ENCODE measurements at places on chromosomes 2 and 18.

GRCh38 chr2:42296226-42296625, 64.8 kb downstream of the COX7A2L start:
- no peak for ATAC-seq

GRCh38 chr2:146147448-146148012, 1627.6 kb upstream of the ZEB2 start:
- ATAC-seq: no peak

DNA sequence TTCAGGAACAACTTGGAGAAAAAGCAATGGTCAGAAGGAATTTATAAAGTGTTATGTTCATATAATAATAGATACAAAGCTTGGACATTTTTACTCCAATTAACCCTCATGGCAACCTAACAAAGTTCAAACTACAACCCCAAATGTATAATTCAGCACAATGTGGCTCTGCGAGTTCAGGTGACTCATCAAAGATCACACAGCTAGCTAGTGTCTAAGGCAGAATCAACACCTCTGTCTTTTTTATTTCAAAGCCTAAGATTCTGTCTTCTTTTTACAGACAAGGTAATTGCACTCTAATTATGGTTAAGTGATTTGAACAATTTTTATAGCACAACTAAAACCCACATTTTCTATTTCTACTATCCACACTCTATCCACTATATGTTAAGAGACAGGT, 90.5 kb downstream of the CHST9 start:
- ATAC-seq: no peak

GRCh38 chr18:12597760-12598159, 60.1 kb downstream of the SPIRE1 start:
- ATAC-seq: no peak

- no peak for ATAC-seq
Observed at GRCh38 chr2:71048096-71048495, 20.4 kb upstream of the NAGK start.

GRCh38 chr2:150142561-150142960, 344.9 kb downstream of the RND3 start:
- no peak for ATAC-seq

DNA sequence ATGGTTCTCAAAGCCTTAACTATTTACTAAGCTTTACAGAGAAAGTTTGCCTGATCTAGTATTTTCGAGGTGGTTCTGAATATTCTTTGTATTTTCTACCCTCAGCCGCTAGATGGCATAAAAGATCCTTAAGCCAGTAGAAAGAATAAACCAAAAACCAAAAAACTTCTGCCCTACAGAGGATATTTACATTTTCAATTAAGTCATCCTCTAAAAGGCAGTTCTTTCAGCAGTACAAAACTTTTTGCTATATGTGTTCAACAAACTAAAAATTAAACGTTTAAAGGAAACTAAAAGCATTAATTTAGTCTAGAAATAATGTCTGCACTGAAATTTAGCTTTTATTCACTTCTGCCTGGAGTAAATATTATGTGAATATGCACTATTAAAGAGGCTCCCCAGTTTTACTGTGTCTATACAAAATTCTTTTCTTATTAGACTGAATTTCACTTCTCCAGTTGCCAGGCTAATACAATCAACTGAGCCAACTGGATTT, 297.5 kb downstream of the PIEZO2 start:
- ATAC-seq: no peak

GRCh38 chr2:233974530-233975071, 57.4 kb downstream of the TRPM8 start:
- ATAC-seq: peak; percentile 51

DNA sequence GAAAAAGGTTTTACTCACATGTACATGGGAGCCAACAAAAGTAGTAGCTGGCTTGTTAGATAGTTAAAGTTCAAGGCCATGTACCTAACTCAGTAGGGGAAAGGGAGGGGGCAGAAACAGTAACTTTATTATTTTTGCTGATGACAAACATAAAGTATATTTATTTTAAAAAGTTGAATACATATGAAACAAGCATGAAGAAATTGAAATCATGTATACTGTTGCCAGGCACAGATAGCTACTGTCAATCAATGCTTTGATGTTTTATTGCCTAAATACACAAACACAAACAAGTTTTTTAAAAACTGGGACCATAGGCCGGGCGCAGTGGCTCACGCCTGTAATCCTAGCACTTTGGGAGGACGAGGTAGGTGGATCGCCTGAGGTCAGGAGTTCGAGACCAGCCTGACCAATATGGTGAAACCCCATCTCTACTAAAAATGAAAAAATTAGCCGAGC, 7.6 kb upstream of the PSD4 start:
- no peak for ATAC-seq

GRCh38 chr18:71471963-71472725, 1072.0 kb downstream of the CBLN2 start:
- no peak for ATAC-seq

GRCh38 chr2:213233438-213234330, 50.6 kb upstream of the SPAG16 start:
- no peak for ATAC-seq

GRCh38 chr2:226095058-226095457, 695.5 kb downstream of the NYAP2 start:
- ATAC-seq: no peak

- ATAC-seq: no peak
Observed at GRCh38 chr2:227853204-227853629, 18.2 kb upstream of the DAW1 start.

DNA sequence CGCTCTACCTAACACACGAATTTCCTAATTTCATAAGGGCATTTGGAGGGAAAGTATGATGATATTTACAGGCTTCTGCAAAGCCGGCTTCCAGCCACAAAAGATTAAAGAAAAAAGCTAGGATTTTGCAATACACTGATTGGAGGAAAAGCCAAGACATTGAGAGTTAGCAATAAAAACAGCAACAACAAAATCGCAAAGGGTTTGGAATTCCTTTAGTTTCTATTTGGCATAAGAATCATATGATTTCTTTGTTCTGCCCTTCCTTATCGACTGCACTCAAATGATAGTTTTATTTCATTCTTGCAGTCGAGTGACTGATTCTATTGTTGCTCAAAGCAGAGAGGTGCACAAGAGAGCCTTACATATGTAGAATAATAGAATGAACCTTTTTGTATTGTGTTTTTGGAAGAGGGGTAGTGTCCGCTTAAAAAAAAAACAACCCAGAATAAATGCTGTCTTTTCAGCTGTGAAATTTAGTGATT, 3.9 kb upstream of the ZNF532 start:
- no peak for ATAC-seq

GRCh38 chr2:11705711-11706110, 35.7 kb upstream of the NTSR2 start:
- ATAC-seq: no peak

DNA sequence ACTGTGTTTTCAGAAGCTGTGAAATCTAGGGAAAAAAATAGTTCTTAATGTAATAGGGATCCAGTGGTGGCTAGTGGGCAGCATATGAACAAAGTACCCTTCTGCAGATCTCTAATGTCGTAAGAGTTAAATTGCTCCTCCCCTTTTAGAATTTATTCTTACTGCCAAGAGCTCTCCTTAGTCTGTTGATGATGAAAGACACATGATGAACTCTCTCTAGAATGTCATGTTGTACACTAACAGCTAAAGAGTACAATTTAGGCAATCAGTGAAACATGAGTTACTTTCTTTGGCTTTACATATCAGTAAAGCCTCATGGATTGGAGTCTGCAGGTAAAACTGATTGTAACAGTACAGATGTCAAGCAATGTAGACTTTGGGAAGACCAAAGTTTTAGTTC, 84.2 kb downstream of the SLC39A10 start:
- no peak for ATAC-seq

GRCh38 chr18:62576845-62577512, 54.2 kb downstream of the ZCCHC2 start:
- no peak for ATAC-seq

- ATAC-seq: no peak
Observed at GRCh38 chr2:109527079-109527478, 86.7 kb downstream of the SEPTIN10 start.

DNA sequence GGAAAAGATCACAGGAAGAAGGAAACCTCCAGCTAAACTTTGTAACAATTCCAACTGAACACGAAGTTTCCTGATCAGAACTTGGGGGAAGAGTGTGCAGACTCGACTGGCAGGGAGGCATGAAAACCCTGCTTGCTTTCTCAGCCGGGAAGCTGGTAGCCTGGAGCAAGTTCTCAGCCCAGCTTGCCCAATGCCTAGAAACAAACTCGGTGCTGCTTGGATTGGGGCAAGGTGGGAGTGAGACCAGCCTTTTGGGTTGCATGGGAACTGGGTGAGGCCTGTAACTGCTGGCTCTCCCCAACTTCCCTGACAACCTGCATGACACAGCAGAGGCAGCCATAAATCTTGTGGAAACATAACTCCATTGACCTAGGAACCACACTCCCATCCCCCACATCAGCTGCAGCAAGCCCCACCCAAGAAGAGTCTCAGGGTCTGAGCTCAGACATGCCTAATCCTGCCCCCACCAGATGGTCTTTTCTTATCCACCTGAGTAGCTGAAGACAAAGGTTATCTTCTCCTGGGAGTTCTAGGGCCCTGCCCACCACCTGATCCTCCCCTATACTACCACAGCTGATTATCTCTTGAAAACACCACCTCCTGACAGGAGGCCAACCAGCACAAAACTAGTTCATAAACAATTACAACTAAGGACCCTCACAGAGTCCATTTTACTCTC, 1859.7 kb upstream of the CELF4 start:
- no peak for ATAC-seq

GRCh38 chr18:46641917-46642316, 15.1 kb downstream of the LOXHD1 start:
- no peak for ATAC-seq

- ATAC-seq: no peak
Observed at GRCh38 chr2:128536925-128537620, 218.4 kb upstream of the HS6ST1 start.

GRCh38 chr2:219350710-219351221, 18.2 kb upstream of the RESP18 start:
- ATAC-seq: no peak

DNA sequence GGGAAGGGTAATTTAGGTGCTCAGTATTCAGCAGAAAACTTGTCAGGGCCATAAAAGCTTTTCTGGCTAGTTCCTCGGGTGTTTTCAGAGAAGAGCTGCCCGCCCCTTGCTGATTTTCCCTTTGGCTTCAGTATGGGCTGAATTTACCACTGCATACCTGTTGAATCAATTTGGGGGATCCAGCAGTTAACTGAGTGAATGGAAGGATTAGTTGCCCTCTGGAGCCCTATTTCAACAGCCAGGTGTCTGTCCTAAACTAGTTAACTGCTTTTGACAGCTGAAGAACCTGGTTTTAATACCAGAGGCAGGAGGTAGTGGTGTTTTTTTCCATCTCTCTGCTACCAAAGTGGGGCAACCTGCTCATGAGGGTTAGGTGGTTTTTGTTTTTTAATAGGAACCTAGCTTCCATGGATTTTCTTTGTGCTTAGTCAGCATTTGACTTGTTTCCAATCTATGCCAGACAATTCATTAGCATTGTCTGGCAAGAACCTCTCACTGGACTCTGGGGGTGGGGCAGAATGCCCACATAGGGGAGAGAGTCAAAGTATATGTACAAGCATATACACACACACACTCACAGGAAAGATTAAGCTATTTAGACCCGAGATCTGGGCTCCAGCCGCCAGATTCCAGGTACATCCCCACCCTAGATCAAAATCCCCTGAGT, 166.5 kb upstream of the SIX3 start:
- ATAC-seq: no peak

GRCh38 chr18:42069036-42069435, 114.0 kb downstream of the PIK3C3 start:
- no peak for ATAC-seq

DNA sequence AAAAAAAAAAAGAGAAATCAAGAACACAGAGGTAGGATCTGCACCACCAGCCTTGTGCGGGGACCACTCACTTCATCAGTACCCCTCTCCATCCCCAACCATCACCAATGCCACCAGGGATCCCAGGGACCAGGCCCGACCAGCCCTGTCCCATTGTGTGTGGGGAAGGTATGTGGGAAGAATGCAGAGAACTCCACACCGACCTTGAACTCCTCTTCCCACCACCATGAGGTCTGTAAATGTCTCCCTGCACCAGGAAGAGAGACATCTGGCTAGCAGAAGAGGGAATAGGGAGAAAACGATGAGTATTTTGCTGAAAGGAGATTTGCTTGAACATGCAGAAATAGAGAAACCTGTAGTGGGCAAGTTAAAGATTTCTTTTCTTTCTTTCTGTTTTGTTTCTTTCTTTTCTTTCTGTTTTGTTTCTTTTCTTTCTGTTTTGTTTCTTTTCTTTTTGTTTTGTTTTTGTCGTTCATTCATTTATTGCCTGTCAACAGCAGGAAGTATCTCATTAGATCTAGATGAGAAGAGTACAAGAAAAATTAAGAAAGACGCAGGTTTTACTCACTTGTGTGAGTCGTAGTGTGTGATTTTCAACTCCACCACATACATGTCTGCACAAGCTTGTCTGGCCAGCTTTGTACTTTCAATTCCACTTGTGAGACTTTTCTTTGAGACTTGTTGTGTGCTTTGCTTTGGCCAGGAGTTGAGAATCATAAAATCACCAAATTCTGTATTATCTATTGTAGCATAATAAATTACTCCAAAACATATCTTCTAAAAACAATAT, 179.8 kb upstream of the HAAO start:
- ATAC-seq: no peak

GRCh38 chr2:187407407-187408084, 40.5 kb downstream of the CALCRL start:
- no peak for ATAC-seq

- ATAC-seq: no peak
Observed at GRCh38 chr18:42437646-42438045, 482.6 kb downstream of the PIK3C3 start.

- ATAC-seq: peak; percentile 93
Observed at GRCh38 chr2:3470166-3470651, 49.1 kb downstream of the ADI1 start.

DNA sequence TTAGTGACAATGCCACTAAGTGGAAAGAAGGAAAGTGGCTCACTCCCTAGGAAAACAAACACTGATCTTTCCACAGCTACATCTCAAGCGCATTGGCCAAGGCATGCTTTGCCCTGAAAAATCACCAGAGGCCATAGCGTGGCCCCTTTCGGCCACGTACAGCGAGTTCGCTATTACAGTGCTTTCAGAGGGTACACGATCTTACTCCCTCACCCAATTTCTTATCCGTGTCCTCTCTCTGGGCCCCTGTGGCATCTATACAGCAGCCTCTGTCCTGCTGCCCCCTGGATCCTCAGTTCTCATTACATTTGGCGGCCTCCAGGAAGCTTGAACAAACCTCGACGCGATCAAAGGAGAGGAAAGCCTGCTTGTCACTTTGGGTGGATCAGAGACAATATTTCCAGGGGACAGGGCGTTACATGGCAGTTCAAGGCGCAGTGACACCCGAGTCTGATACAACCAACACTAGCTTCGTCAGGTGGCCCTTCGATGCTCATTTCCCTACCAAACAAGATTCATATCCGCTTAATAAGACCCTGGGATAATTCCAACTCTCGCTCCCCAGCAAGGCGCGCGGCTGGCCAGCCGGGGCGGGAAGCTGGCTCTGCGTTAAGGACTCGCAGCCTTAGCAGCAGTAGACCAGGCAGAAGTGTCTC, 941 bp downstream of the SKOR2 start:
- ATAC-seq: no peak
